ENCODE measurements at places on chromosomes 2 and 18.

- no peak for DNase-seq
Observed at GRCh38 chr18:48841381-48842258, 109.1 kb downstream of the SMAD7 start.

DNA sequence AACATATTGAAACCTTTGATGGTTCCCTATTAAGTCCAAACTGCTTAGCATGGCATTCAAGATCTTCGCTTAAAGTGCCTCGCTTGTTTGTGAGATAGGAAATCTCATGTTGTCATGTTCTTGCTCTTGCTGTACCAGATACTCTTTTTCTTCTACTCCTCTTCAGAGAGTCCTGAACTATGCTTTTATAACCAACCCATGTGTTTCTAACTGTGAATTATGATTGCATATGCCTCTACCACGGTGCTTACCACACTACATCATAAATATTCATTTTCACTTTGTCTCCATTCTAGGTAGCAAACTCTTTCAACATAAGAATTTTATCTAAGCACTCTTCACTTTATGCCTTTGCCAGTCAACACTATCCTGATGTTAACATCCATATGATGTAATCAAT, 23.6 kb downstream of the STAT4 start:
- no peak for DNase-seq

GRCh38 chr2:109438146-109438545, 175.6 kb downstream of the SEPTIN10 start:
- no peak for DNase-seq

GRCh38 chr2:37569986-37570679, 101.3 kb downstream of the CDC42EP3 start:
- DNase-seq: no peak

- no peak for DNase-seq
Observed at GRCh38 chr2:47226132-47226922, 71.2 kb upstream of the STPG4 start.

GRCh38 chr2:41922177-41922576, 125.6 kb upstream of the PKDCC start:
- no peak for DNase-seq

GRCh38 chr2:136021976-136022375, 36.5 kb upstream of the DARS1 start:
- DNase-seq: no peak

GRCh38 chr18:77948567-77948966, 698.9 kb downstream of the GALR1 start:
- no peak for DNase-seq

Measured in activated CD8-positive, alpha-beta memory T cell treated with anti-CD3 and anti-CD28 coated beads for 4 hours (primary cell).